Inflammatory macrophage treated with lipopolysaccharide for 4 hours (primary cell): ENCODE measurements at places on chromosomes 6 and 20.
A peak's percentile ranks its signal among the peaks of the same experiment; 100 is the strongest.

GRCh38 chr6:158978757-158979156, 21.2 kb downstream of the RSPH3 start:
- no peak for DNase-seq

DNA sequence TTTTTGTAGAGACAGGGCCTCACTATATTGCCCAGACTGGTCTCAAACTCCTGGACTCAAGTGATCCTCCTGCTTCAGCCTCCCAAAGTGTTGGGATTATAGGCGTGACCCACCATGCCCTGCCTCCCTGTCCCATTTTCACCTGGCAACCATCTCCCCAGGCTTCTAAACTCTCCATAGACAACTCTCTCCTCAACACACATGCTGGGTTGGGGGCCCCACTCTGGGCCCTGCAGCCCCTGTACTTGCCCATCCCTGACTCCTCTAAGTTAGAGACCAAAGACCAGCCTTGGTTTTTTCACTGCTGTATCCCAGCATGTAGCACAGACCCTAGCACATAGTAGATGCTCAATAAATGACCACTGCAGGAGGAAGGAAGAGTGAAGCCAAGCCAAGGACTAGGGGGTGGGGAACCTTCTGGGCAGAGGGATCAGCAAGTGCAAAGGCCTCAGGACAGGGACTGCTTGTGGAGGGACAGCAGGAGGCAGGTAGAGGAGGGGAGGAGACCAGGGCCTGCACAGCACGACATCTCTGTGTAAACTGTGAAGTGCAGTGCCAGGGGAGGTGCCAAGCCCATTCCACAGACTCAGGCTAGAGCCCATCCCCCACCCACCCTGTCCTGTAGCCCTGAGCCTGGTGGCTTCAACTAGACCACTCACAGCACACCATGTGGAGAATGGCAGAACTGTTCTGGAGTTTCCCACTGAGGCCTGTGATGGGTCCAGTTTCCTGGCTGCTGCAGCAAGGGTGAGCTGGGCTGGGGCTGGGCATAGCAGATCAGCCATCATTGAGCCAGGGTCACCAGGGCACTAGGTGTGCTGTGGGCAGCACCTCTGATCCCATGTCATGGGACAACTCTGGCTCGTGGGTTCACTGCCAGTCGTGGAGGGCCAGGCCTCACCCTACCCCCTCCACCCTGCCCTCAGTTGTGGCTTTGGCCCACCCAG, 3.4 kb upstream of the SRC start:
- DNase-seq, result peak; percentile 49

DNA sequence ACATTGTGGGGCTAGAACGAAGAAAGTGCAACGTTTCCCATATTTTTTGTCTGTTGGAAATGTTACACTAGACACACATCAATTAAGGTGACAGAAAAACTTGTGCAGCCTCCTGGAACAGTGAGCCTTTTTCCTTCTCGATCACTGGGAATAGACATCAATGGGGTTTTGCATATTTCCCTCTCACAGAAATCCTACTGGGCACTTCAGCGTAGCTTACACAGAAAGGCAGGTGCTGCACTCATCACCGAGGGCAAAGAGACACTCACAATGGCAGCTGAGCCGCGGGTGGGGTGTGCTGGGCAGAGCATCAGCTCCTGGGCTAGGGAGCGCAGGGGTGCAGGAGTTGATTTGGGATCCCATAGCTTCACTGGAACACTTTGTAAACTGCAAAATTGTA, 64.5 kb downstream of the THBS2 start:
- DNase-seq, result no peak

GRCh38 chr6:166556863-166557322, 29.6 kb downstream of the RAMACL start:
- peak; percentile 70 for DNase-seq

- no peak for DNase-seq
Measured at GRCh38 chr6:57134954-57135353, 37.2 kb upstream of the BAG2 start.

DNA sequence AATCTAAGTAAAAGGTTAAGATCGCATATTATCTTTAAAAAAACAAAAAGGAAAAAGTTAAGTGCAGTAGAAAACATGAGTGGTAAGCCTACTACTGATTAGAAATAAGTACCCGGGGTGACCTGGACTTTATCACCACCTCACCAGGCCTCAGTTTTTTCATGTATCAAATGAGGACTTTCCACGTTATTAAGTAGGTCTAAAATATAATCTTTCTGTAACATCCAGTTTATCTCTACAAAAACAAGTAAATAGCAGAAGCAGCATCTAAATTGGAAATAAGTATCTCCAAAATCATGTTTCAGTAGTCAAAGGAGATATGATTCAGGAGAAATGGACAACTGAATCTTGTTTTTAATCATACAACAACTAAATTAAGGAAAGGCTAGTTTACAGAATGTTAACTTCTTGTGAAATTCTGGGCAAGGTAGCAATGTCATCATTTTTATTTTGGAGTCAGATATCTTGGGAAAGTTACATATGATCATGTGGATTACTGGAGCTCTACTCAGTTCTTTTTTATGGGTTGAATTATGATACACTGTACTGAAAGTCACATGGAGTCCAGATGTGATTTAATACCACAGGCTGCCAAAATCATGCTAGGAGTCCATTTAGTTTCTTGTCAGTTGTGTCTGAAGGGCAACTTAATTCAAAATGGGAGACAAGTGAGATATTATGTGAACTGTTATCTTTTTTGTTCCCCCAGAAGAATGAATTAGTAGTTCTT, 114.7 kb upstream of the PRL start:
- no peak for DNase-seq

DNA sequence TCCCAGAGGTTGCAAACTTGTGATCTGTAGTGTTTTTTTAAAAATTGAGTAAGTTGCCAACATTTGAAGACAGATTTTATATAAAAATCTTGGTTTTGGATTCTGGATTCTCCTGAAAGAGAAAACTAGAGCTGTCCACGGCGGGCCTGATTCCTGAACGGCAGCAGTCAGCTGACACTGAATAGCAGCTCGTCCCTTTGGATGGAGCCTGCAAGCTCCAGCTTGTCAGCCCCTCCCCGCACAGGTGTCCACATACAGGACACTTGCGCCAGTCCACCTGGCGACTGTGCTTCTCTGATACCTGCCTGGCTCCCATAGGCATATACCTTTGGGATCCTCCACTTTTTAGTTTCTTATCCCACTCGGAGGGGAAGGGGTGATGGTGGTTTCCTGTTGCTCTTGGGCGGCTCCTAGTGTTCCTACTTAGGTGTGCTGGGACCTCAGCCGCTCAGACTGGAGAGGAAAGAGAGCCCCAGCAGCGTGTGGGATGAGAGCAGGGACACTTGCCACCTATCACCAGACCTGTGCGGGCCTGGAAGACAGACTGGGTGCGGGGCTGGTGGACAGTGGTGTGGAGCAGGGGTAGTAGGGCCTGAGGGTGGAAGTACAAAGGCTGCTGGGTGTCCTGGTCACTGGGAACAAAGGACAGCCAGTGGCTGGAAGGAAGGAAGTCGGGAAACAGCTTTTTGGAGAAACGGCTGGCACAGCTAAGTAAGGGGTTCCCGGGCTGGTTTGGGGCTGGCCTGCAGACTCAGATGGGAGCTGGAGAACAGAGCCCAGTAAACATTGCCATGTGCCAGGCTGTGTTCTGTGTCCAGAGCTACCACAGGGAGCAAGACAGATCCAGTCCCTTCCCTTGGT, 18.3 kb downstream of the GHRH start:
- DNase-seq, result no peak
